AG09309 (cell line): ENCODE measurements at places on chromosomes 7 and 10.

GRCh38 chr10:70534281-70534680, 55.7 kb downstream of the PALD1 start:
- DNase-seq = no peak

DNA sequence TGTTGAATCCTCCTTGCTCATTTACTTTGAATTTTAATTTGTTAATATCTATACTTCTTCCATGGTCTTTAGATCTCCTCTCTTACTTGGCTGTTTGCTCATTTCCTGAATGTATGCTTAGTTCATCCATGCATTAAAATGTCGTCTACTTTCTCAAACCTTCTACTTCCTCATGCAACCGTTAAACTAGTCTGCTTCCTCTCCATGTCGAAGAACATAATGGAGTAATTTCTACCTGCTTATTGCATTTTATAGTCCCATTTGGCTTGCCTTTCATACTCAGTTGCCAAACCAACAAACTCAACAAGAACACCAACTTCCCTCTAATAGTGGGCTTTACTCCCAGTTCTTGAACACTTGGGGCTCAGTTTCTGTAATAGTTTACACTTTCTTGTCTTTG, 43.8 kb upstream of the SEMA3D start:
- DNase-seq = no peak

DNA sequence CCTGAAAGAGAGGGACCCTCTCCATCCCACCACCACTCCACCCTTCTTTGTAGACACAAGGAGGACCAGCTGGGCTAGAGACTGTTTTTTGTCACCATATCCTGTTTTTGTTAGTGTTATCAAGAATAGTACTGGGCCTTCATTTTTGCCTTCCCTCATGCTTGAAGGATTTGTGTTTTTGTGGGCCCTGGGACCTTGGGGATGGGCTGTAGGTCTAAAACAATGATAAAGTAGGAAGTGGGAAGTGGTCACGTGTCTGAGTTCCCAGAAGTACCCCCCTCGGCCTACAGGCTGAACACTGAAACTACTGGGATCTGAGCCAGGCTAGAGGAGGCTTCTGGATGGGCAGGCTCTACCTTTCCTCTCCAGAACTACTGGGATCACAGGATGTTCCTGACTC, 8.9 kb downstream of the AGFG2 start:
- DNase-seq = no peak

DNA sequence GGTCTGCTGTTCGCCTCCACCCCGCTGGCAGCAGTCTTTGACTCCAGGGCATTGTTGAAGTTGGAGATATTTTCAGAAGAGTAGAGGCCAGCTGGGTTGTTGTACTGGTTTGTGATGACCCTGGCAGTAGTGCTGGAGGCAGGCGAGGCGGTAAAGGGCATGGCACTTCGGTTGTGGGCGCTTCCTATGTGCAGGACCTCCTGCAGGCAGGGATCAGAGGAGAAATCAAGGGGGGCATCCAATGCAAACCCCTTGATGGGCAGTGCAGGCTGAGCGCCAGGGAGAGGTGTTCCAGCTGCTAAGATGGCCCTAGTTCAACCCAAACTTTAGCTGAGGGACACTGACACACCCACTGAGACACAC, 27.0 kb downstream of the PDLIM1 start:
- no peak for DNase-seq
